ENCODE measurements at places on chromosomes 2 and 18. TPM values are rescaled to one million over a fixed set of nuclear protein-coding genes. Genes with fewer than 3 reads are reported as not detected.

The STARD7 gene
- 144 TPM for total RNA-seq

The CLEC4F gene
- total RNA-seq, result not detected

The HOXD3 gene
- total RNA-seq, result 2.4 TPM

The GREB1L gene
- total RNA-seq, result 0.30 TPM

Measured in smooth muscle cell of the umbilical artery (primary cell).